ENCODE measurements at places on chromosomes 1 and 21. TPM values are rescaled to one million over a fixed set of nuclear protein-coding genes. Genes with fewer than 3 reads are reported as not detected.

Gene OPRD1
- total RNA-seq: under 0.01 TPM

Gene PTP4A2
- total RNA-seq: 312 TPM

Gene SELL
- total RNA-seq: 0.15 TPM

Gene KISS1
- total RNA-seq: 1.7 TPM

Gene TACSTD2
- 0.33 TPM for total RNA-seq

Gene USF1
- 75.5 TPM for total RNA-seq

Gene COL6A1
- 1,502 TPM for total RNA-seq

Gene IL22RA1
- total RNA-seq: 0.17 TPM

Gene GTF2B
- 30.6 TPM for total RNA-seq

Gene GPN2
- 14.2 TPM for total RNA-seq

Gene CACNA1S
- total RNA-seq: not detected

Gene REG4
- not detected for total RNA-seq

Gene FGR
- 0.17 TPM for total RNA-seq

Gene SERTAD4
- 0.29 TPM for total RNA-seq

Gene RAB7B
- total RNA-seq: 12.4 TPM

Gene MAP3K7CL
- total RNA-seq: 23.3 TPM

Gene FABP3
- 109 TPM for total RNA-seq

Gene FCGR3B
- total RNA-seq: not detected

Gene SLC37A1
- 2.3 TPM for total RNA-seq

Gene NUP133
- total RNA-seq: 54.6 TPM

Gene PSRC1
- total RNA-seq: 13.2 TPM

Gene DMBX1
- not detected for total RNA-seq

Gene CD101
- total RNA-seq: 0.66 TPM

Gene IL23R
- not detected for total RNA-seq

Gene B4GALT3
- total RNA-seq: 18.0 TPM

Gene OR2T35
- total RNA-seq: not detected

Gene LRIF1
- total RNA-seq: 11.1 TPM

Gene RNF186
- not detected for total RNA-seq

Gene ACOT11
- 7.6 TPM for total RNA-seq

Gene FCGR2B
- 0.15 TPM for total RNA-seq

Gene KNCN
- total RNA-seq: not detected

Gene MPZ
- total RNA-seq: 0.87 TPM

Gene TEDDM1
- not detected for total RNA-seq

Gene C1QC
- total RNA-seq: not detected

Gene AMPD1
- total RNA-seq: not detected

Gene SLC16A1
- total RNA-seq: 64.5 TPM

Gene RNU1-4
- under 0.01 TPM for total RNA-seq

Gene FAM110D
- total RNA-seq: not detected

Gene SNIP1
- 21.7 TPM for total RNA-seq

Gene ADAM30
- total RNA-seq: not detected

Gene TDRD5
- not detected for total RNA-seq

Gene EFHD2
- 48.8 TPM for total RNA-seq

Gene BTBD19
- 3.9 TPM for total RNA-seq

Gene SPSB1
- 57.1 TPM for total RNA-seq

Gene TFF2
- total RNA-seq: not detected

Gene MAN1C1
- 4.7 TPM for total RNA-seq

Gene FAM151A
- total RNA-seq: not detected

Gene NCF2
- 0.15 TPM for total RNA-seq

Gene CNR2
- total RNA-seq: not detected

All from smooth muscle cell of trachea (primary cell).